ENCODE measurements at places on chromosomes 1 and 21.
A peak's percentile ranks its signal among the peaks of the same experiment; 100 is the strongest.

DNA sequence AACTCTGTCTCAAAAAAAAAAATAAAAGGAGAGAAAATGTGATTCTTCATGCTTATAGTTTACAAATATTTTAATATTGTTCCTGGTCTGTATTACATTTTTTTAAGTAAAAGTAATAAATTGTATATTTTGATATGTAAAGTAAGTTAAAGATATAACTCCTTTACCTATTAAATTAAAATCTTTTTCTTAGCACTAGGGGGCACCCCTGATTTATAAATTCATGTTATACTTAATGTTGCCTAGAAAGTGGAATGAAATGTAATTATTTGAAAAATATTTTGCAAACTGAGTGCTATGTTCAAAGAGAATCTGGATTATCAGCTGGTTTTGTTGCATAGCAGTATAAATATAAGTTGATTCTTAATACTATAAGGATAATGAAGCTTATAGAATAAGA is 49.2 kb downstream of the RALGPS2 start:
- DNase-seq, result no peak

DNA sequence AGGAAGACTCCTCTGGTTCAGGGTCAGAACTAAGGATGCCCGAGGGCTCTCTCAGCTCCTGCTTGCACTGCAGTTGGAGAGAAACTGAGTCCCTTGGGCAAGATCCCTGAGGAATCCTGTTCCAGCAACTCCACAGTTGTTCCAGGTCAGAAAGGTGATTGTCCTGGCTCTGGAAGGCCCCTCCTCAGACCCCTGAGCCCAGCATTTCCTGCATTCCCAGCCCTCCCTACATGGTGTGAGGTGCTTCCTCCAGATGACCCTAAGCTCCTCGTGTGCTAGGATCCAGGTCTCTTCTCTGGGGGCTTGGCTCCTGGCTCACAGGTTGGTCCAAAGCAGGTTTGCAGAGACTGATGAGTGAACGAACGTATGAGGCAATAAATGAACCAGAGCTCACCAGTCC is 11.5 kb downstream of the LDLRAD1 start:
- DNase-seq, result no peak

DNA sequence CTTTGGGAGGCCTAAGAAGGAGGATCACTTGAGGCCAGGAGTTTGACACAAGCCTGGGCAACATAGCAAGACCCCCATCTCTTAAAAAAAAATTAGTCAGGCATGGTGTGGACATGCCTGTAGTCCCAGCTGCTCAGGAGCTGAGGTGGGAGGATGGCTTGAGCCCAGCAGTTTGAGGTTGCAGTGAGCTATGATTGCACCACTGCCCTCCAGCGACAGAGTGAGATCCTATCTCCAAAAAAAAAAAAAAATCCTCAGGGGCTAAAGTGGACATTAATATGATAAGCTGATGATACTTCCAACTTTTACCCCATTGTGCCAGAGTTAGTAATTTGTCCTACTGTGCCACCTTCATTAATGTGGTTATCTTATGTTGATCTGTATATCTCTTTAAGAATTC is 327.8 kb upstream of the FMN2 start:
- DNase-seq, result no peak

DNA sequence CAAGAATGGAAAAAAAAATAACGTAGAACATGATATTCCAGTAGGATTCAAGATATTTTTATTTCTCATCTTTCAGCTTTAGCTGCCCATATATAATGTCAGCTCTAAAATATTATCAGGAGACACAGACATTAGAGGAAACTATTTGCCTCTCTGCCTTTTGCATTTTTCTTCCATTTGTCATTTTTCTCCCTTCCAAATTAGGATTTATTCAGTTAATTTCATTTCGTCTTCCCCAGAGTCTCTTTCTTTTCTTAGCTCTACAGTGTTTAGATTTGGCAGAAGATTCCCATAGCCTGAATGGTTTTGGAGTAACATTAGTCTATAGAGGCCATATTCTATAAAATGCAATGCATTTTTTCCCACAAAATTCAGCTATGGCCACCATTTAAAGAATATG is 5.1 kb upstream of the ENAH start:
- no peak for DNase-seq

- DNase-seq, result no peak
These were observed 54.3 kb upstream of the SH3GLB1 start for GRCh38 chr1:86650065-86650464.

DNA sequence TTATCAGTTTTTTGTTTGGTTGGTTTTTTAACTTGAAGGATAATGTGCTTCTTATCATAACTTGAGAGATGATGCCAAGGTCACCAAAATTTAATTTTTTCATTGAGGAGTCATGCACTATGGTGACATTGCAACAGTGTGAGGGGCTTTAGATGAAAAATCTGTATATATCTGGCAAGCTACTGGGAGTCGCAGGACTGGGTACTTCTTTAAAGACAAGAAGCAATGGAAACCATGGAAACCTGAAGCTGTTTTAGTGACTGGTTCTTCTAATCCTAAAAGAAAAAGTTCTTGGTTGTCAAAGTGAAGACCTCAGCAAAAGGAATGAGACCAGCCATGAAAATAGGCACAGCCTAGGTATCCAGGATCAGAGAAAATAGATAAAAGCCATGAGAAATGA is 31.1 kb downstream of the ZC3H11B start:
- DNase-seq, result no peak

GRCh38 chr1:25703671-25704266 is 87.2 kb downstream of the MAN1C1 start:
- no peak for DNase-seq

- no peak for DNase-seq
These were observed 6.0 kb downstream of the DLGAP3 start for GRCh38 chr1:34923490-34923889.

- no peak for DNase-seq
These were observed 41.1 kb downstream of the C1orf198 start for GRCh38 chr1:230827081-230827681.

DNA sequence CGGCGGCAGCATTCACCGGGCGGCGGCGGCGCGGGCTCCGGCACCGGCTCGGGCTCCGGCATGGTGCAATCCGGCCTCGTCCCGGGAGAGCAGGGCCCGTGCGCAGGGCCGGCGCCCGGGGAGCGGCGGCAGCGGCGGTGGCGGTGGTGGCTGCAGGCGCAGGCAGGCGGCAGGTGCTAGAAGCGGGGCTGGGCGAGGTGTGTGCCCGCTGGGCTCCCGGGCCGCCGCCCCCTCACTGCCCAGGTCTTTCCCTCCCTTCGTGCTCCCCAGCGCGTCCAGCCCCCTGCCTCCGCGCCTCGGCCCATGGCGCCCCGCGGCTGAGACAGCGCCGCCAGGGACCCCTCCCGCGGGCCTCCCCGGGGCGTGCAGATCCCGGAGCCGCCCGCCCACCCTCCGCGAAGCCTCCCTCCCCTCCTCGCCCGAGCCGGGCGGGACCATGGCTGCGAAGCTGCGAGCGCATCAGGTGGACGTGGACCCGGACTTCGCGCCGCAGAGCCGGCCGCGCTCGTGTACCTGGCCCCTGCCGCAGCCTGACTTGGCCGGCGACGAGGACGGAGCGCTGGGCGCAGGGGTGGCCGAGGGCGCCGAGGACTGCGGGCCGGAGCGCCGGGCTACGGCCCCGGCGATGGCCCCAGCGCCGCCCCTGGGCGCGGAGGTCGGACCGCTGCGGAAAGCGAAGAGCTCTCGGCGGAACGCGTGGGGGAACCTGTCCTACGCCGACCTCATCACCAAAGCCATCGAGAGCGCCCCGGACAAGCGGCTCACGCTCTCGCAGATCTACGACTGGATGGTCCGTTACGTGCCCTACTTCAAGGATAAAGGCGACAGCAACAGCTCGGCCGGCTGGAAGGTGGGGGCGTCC is 492 bp downstream of the FOXO6 start:
- DNase-seq, result peak; percentile 43

DNA sequence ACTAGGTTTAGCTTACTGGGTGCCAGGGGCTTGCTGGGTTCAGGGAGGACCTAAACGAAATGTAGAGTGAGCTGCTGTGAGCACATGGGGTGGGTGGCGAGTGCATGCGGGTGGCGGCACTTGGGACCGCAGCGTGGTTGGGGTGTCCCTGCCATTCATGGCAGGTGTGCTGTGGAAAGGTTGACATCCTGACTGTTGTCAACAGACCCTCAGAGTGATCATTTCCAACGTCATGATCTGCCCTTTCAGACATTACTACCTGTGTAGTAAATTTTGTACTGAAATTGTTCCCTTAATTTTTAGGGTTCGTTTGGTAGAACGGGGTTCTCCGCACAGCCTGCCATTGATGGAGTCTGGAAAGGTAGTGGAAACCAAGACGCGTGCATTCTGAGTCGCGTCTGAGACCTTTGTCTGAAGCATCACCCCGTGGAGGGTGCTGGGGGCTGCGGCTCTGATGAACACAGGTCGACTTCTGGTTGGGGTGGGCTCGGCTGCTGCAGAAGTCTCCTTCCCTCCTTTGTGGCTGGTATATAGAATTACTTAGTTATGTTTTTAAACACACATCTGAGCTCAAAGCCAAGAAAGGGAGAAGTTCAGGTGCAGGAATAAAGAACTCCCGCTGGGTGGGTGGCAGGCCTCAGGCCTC is 43.3 kb downstream of the S100B start:
- no peak for DNase-seq

Measured in HEK293T (cell line).